ENCODE measurements at places on chromosomes 2 and 18.

- no peak for DNase-seq
These were observed 95.9 kb upstream of the DLGAP1 start for GRCh38 chr18:4551001-4551360.

DNA sequence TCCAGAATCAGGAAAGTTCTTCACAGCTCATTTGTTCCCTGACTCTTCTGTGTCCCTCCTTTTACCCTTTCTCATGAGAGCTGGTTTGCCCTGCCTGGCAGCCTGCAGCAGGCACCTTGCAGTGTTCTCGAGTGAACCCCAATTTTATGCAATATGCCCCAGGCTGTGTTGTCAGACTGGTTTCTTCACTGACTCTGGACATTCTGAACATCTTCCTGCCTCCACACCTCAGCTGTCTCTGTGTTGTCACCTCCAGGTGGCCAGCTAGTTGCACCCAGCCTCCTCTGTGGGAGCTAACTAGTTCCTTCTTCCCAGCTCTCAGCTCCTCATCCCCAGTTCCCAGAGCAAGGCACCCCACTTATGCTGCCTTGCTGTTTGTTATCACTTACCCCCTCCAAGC, 5.5 kb downstream of the SETBP1 start:
- no peak for DNase-seq

GRCh38 chr2:102144128-102144527, 1.6 kb downstream of the IL1R1 start:
- DNase-seq: no peak

GRCh38 chr2:191860760-191861466, 14.0 kb upstream of the CAVIN2 start:
- DNase-seq: no peak

DNA sequence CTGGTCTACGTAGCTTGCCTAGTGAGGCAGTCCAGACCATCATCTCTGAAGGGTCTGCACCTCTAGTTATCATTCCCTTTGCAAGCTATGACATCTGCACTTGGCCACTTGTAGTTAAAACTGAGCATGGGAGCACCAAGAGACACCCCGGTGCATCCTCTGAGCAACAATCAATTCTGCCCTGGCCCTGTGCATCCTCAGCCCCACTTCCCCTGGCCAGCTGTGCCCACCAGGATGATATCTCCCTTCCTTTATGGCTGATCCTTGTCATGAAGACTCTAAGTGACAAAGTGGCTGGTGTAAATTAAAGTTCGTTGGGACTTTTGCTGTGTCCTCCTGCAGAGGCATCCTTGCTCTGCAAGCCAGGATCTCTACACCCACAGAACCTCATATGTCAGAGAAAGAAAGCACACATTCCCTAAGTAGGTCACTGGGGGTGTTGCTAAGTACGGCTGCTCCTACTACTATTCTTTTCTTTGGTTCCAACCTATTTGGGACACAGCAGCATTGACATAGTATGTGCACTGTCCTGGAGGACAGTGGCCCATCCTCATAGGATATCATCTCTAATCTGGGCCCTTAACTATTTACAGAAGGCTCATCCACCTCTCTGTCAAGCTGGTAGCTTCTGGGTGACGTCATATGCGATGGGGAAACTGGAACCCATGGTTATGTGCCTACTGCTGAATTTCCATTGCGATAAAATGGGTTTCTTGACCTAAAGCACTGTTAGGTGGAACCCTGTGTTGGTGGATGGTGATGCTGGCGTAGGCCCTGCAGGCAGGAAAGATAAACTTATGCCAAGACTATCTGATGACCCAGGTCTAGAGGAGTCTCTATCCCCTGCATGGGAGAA, 384.3 kb upstream of the ID2 start:
- no peak for DNase-seq

DNA sequence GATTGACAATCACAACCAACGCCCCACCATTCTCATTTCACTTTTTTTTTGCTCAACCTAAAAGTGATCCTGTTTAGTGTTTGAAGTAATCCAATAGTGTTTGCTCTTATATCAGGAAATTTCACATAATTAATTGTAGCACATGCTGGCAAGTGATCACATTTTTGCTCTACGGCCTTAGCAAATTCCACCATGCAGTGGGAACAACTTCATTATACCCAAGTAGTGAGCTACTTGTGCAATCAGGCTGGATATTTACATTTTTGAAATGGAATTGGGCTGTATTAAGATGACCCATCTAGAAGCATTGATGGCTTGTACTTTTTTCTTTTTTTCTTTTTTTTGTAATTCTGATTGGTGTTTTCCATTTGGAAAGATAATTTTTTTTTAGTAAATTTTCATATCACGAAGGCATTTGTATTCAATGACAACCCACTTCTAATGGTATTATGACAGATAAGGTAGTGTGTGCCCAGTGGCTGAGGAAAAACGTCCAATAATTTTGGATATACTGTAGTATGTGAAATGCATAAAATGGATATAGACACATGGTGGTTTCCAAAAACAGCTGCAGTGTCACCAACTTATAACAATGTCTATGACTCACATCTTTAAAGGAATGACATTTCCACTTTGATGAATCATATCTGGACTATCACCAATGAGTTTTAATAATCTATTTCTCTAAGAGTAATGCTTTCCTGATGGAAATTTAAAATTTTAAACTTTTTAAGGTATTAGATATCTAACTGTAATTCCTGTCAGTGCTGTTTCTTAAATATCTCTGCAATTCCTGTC, 130.6 kb downstream of the COL6A3 start:
- no peak for DNase-seq

DNA sequence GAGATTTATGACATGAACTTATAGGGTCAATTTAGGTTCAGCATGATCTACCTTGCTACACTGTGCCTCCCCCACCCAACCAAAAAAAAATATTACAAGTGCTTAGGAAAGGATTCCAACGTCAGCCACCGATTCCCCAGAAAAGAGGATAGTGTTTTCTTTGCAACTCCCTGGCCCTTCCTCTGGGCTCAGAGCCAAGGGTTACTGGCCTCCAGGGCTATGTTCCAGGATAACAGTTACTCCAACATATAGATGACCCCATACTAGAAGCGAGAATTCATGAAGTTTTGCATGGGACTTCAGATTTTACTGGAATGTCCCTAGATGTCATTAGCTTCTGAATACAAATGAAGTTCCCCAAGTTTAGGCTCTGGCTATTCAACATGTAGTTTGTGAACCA, 172.1 kb downstream of the UPP2 start:
- DNase-seq: no peak

DNA sequence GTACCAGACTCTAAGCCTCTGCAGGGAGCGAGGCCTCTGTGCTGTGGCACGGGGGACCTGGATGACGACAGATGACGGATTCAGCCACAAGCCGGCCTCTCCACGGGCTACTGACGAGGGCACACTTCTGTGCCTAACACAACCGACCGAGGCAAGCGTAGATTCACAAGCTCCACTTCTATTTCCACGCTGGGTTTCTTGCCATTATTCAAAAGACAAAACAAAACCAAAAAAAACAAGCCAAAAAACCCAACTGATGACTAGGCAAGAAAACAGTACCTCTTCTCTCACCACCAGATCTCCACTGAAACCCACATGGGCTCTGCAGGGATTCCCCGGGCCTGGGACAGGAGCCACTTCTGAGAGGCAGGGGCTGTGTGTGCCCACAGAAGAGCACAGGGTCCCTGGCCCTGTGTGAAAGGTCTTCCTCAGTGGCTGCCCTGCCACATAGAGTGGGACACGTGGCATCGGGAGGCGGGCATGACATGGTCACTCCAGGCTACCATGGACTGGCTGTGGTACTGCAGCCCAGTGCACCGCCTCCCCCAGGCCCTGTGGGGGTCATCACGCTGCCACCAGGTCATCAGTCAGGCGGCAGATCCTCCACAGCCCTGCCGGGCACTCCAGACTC, 254.7 kb downstream of the HDAC4 start:
- no peak for DNase-seq

DNA sequence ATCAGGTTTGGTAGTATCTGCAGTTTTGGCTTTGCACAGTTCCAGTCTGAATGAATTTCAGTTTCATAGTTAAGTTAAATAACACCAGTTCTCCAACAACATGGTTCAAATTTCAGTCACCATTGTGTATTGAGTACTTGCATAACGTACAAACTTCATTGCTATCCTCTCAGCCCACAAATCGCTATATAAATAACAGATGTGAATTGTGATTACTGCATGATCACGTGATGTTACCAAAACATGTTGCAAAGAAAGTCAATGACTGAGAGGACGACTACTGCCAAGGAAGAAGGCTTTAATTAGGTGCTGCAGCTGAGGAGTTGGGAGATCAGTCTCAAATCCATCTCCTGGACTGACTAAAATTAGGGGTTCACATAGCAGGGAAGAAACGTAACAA, 48.2 kb downstream of the COL4A4 start:
- no peak for DNase-seq

All from spinal cord (tissue), 10 donors.